ENCODE measurements at places on chromosomes 6 and 20. TPM values are rescaled to one million over a fixed set of nuclear protein-coding genes. Genes with fewer than 3 reads are reported as not detected.

SMLR1 gene
- total RNA-seq = not detected

SLC2A10 gene
- 8.8 TPM for total RNA-seq

DUSP15 gene
- total RNA-seq = 12.5 TPM

CAGE1 gene
- not detected for total RNA-seq

NUP43 gene
- total RNA-seq = 23.3 TPM

SLC22A2 gene
- total RNA-seq = 0.46 TPM

PCK1 gene
- not detected for total RNA-seq

Measured in diencephalon (tissue), 1 donor.